ENCODE measurements at places on chromosomes 12 and 14.

GRCh38 chr12:6084969-6085450, 39.5 kb downstream of the VWF start:
- DNase-seq: no peak

DNA sequence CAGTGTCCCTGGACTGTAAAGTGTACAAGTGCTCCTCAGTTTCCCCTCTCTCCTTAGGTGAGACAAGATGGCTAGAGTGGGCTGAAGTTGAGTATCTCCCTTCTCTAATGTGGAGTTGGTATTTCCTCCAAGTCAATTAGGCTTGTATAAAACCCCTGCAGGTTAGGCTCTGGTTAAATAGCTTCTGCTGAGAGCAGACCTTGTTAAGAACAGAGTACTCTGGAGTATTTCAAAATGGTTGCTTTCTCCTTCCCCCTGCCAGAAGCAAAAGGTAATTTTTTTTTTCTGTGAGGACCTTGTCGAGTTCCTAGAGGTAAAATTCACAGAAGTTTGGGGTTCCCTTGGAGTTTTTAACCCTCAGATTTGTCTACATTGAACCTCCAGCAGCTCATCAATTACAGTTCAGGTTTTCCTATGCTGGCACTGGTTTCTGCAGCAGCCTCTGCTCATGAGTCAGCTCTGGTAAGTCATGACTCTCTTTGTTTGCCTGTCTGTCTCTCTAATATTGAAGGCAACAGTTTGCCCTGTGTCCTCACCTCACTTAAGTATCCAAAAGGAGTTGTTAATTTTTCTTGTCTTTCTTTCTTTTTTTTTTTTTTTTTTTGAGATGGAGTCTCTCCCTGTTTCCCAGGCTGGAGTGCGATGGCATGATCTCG, 27.8 kb upstream of the GLIPR1 start:
- DNase-seq: no peak

- DNase-seq: no peak
Observed at GRCh38 chr12:69947897-69948296, 122.9 kb downstream of the MYRFL start.

DNA sequence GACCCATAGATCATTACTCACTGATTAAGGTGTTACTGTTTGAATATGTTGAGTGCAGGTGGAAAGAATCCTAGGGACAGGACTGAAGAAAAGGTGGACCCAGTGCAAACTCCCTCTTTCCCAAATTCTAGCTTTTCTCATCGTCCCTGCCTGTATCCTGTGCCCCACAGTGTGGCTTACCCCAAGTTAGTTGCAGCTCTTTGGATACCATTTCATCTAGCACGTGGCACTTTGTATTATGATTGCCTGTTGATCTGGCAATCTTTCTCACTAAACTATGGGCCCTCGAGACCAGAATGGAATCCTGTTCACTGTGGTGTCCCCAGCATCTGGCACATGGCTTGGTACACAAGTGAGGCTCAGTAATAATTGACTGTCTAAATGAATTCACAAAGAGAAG, 66.5 kb downstream of the ELK3 start:
- DNase-seq: no peak

DNA sequence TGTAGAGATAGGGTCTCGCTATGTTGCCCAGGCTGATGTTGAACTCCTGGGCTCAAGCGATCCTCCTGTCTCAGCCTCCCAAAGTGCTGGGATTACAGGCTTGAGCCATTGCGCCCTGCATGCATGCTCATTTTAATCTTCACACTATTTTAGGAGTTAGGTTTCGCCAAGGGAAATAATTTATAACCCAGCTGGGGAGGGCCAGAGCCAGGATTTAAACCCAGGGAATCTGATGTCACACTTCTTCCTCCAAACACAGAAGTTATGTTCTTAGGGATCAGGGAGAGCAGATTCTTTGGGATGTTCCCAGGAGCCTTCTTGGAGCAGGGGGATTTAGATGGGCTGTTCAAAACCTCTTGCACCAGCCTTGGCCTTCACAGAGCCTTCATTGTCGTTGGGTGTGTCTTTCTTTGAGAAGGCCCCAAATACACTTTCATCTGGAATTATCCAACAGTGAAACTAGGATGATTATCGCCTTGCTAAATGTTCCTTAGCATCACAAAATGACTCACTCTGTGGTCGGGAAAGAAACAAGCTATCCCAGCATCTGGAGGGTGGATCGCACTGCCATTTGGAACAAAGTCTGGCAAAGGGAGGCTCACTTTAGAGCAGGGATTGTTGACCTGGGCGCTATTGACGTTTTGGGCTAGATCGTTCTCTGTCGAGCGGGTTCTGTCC, 8.2 kb upstream of the PPP1CC start:
- DNase-seq: no peak

DNA sequence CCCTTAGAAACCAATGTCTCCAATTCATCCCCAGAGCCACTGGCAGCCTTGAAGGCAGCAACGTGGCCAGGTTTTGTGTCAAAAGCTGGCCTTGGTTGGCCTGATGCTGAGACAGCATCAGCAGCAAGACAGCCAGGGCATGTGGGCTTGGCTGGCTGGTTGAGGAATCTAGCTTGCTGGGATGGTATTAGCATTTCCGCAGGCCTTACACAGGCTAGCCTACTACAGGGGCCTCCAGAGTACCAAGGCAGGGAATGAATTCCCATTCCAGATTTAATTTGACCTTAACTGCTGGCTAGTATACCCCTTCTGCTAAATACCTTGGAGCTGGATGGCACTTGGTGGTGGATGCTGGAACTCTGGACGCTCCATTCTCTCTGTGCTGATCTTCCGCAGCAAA, 15.8 kb downstream of the NGDN start:
- no peak for DNase-seq

- no peak for DNase-seq
Observed at GRCh38 chr12:76669981-76670380, 93.9 kb upstream of the ZDHHC17 start.

GRCh38 chr12:71594214-71594948, 69.3 kb downstream of the ZFC3H1 start:
- DNase-seq: peak; percentile 26

DNA sequence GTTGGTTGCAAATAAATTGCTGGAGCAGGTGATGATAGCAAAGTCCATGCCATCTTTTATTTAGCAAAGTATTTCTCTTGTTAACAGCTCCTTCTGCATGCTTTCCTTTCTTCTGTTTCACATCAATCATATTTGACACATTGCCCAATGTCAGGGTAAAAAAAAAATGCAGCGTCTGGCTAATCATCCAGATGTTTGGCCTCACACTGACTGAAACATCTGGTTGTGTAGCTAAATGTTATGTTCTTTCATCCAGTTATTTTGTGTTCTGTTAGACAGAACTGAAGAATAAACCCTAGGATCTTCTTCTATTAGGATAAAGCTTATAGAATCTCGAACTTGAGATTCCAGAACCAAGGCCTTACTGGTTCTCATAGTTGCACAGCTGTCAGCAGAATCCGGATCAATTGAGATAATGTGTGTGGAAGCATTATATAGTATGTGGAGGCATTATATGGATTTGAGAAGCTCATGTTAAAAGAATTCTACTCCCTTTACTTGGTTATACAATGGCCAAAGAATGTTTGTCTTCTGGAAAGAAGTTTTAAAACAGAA, 859.2 kb downstream of the DIO2 start:
- DNase-seq: no peak

Data from right hindlimb (tissue), 1 donor.